Stimulated activated CD4-positive, alpha-beta T cell treated with anti-CD3 and anti-CD28 coated beads, Interleukin-4, amount 100 ng/mL, for 1 hour (primary cell): ENCODE measurements at places on chromosomes 2 and 18.

GRCh38 chr18:71665131-71665530, 879.0 kb downstream of the CBLN2 start:
- DNase-seq = no peak

DNA sequence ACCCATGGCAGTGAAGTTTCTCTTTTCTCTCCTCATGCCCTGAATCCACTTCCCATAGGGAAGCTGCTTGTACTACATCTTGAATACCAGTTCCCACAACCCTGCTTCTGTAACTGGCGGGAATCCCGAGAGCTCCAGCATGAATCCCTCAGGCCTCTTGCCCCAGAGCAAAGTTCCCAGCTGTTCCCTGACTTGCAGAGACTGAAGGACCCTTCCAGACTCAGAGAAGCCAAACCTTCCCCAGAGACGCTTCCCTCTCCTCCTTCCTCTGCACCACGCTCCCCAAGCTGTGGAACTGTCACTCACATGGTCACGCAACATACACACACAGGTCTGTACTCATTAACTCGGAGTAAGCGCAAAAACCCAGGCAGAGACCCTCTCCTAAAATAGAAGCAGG, 26.4 kb downstream of the TRAPPC12 start:
- DNase-seq = no peak

- DNase-seq = no peak
Observed at GRCh38 chr18:48646976-48647375, 108.1 kb downstream of the CTIF start.

DNA sequence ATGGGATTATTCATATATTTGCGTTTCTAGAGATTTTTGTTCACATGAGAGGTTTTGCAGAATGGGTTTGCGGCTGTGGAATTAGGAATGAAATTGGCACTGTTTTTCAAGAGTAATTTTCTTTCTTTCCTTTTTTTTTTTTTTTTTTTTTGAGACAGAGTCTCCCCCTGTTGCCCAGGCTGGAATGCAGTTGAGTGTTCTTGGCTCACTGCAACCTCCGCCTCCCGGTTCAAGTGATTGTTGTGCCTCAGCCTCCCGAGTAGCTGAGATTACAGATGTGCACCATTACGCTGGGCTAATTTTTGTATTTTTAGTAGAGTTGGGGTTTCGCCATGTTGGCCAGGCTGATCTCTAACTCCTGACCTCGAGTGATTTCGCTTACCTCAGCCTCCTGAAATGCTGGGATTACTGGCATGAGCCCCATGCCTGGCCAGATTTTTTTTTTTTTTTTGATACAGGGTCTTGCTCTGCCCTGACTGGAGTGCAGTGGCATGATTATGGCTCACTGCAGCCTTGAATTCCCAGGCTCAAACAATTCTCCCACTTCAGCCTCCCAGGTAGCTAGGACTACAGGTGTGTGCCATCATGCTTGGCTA, 65.3 kb downstream of the MIB1 start:
- DNase-seq = no peak

GRCh38 chr2:72864500-72864899, 22.7 kb upstream of the SPR start:
- DNase-seq = peak; percentile 21

DNA sequence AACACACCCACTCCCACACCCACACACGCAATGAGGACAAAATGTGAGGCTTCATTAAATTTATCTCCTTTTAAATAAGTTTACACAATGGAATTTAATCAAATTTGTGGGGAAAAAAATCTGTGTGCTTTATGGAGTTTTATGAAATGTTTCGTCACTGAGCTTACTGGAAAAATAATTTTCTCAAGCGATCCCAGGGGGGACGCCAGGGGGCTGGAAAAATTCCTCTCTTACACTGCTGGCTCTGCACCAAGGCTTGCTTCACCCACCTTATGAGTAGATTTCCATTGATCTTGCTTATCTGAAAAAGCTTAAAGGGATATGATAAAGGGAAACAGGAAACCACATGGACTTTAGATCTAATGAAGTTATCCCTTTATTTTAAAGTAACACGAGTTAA, 95.5 kb downstream of the CABYR start:
- DNase-seq = no peak

GRCh38 chr2:17317439-17317976, 200.7 kb downstream of the RAD51AP2 start:
- no peak for DNase-seq

- no peak for DNase-seq
Observed at GRCh38 chr2:36367895-36368353, 12.3 kb downstream of the CRIM1 start.

DNA sequence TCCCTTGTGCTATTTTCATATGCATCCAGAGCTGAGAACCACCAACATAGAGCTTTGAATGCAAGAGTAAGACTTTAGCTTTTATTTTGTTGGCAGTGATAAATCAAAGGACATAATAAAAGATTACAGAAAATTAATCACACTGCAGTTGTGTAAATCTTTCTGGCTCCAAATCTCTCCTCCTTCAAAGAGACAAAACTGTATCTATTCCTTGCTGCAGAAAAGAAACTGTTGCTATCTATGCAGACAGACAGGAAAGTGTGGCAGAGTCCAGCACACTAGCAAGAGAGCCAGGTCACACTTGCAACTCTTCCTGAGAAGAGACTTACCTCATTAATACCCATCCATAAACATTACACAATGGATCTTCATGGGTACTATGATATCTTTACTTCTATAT, 57.5 kb downstream of the DTNB start:
- DNase-seq = no peak

GRCh38 chr2:73886357-73886756, 6.5 kb upstream of the ACTG2 start:
- peak; percentile 13 for DNase-seq

GRCh38 chr2:159713631-159714246, 1.4 kb downstream of the MARCHF7 start:
- DNase-seq = no peak

- no peak for DNase-seq
Observed at GRCh38 chr2:187819624-187820023, 265.4 kb upstream of the TFPI start.

- no peak for DNase-seq
Observed at GRCh38 chr2:224042191-224042696, 3.2 kb upstream of the SERPINE2 start.

DNA sequence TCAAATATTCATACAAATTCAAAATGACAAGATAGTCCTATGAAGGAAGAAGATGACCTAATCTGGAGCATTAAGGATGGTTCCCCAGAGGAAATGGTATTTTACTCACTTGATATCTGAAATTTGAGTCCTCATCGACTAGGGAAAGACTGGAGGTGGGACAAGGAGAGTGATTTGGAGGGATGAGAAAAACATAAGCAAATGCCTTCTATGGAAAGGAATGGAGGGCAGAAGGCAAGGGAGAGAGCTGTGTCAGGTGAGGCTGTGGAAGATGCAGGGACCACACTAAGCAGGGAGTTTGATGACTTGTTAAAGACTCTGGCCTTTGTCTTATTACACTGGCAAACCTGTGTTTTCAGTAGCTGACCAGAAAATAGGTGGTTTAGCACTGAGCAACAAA, 38.4 kb downstream of the CALCRL start:
- DNase-seq = no peak

DNA sequence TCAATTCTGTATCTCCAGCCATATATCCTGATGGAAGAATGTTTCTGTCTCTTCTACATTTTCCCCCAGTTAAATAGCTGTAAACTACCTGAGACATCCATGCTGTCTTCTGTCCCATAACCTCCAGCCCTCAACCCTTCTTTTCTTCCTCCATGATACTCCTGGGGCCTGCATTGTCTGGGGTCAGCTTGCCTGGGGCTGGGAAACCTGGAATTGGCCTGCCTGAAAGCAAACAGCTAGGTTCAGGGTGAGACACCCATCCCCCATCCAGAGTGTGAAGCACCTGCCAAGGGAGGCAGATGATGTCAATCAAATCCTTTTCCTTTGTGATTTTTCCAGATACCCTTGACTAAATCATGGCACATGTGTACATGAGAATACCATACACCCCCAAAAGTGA, 313.7 kb upstream of the MGAT5 start:
- no peak for DNase-seq

DNA sequence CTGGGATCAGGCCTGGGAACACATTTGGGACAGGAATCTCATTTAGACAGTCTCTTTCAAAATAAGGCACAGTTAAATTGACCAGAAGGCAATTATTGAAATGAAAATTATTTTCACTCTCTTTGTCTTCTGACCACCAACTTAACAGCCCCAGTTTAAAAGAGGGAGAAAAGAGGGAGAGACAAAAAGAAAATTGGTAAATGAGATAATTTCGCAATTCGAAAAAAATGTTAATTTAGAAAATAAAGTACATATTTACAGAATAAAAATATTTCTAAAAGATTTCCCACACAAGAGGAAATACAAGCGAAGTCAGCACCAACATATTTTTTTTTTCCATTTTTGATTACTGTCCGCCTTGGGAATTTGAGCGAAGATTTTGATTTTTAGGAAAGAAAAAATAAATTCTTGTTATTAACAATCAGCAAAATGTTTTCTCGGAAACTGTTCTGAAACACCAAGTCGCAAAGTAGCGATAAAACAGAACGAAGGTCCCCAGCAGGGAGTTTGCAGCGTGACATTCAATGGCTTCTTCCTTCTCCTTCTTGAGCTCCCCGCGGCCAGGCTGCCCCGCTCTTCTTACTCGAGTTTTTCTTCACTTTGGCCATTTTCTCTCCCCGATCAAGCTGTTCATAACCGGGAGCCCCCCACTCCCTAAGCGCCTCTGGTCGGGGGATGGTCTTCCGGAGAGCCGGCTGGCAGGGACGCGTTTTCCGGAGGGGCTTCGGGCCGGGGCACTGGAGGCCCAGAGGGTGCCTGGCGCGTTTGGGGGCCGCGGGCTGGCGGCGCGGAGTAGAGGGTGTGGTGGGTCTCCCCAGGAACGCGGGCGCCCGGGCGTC, 5.0 kb downstream of the SP9 start:
- DNase-seq = no peak

GRCh38 chr2:53508667-53509066, 258.9 kb upstream of the CHAC2 start:
- no peak for DNase-seq

- DNase-seq = peak; percentile 4
Observed at GRCh38 chr2:227163998-227164762, at the start of the genes COL4A3 and COL4A4. Gene COL4A3 (plus strand): TSS chr2:227164624. CDS start chr2:227164727, 103 bp downstream. Gene COL4A4 (minus strand): TSS chr2:227164205. CDS start chr2:227147483, 16,722 bp downstream.

- DNase-seq = no peak
Observed at GRCh38 chr2:179331061-179331460, 66.4 kb upstream of the SESTD1 start.

GRCh38 chr2:198928026-198928425, 529.7 kb downstream of the SATB2 start:
- DNase-seq = no peak

GRCh38 chr2:112481528-112482233, at the start of gene TTL:
Gene TTL (plus strand): TSS chr2:112482156. CDS start chr2:112482345, 189 bp downstream.
- DNase-seq = peak; percentile 87

DNA sequence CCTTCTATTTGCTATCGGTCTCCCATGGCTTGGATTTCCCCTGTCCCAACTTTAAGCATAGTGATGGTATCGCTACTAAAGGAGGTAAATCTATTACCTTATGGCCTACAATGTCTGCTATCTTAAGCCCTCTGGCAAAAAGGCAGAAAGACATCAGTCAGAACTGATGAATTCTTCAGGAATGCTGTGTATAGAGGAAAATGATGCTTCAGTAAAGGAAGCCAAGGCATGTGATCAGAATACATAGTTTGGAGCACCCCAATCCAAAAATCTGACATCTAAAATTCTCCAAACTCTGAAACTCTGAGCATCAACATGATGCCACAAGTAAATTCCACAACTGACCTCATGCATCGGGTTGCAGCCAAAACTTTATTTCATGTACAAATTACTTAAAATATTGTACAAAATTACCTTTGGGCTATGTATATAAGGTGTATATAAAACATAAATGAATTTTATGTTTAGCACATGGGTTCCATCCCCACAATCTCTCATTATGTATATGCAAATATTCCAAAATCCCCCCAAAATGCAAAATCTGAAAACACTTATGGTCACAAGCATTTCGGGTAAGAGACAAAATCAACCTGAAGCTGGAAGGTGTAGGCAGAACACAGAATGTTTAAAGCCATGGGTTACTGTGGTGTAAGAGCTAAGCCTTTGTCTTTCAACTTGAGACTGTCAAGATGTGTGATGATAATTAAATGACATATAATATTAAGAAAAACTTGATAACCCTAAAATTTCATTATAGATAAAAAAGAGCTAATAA, 66.2 kb downstream of the CUL3 start:
- DNase-seq = no peak

- no peak for DNase-seq
Observed at GRCh38 chr18:73717570-73717969, 430.1 kb downstream of the FBXO15 start.

DNA sequence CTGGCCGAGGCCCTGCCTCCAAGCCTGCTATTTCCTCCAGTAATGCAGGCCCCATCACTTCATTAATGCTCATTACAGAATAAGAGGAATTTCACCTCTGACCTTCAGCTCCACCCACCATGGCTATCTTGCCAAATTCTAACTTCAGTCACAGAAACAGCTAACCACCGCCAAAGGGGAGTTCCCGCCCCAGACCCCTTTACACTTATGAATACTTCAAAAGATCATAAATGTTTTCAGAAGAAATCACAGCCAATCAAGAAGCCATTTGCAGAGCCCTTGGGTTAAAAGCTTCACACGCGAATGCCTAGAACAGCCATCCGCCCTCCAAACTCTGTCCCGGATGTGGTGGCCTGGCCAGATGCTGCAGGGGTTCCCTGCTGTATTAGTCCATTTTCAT, 73.8 kb upstream of the TWIST2 start:
- no peak for DNase-seq

GRCh38 chr2:44001716-44002115, 5.9 kb upstream of the LRPPRC start:
- no peak for DNase-seq

DNA sequence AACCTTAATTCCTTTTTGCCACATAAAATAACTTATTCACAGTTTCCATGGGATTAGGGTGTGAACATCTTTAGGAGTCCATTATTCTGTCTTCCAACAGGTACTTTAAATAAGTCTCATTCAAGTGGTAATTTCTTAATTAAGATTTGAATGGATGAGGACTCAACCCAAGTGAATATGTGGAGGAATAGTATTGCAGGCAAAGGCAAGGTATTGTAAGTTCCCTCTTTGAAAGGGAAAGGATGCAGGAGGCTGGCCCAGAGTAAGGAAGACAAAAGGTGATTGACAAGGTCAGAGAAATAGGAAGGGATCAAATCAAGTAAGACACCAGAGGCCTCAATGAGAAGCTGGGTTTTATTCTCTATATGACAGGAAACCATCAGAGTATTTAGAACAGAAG, 238.2 kb upstream of the RBMS1 start:
- DNase-seq = no peak

GRCh38 chr2:172817411-172817810, 81.8 kb downstream of the RAPGEF4 start:
- no peak for DNase-seq

- DNase-seq = no peak
Observed at GRCh38 chr2:189454009-189454408, 12.7 kb downstream of the WDR75 start.

DNA sequence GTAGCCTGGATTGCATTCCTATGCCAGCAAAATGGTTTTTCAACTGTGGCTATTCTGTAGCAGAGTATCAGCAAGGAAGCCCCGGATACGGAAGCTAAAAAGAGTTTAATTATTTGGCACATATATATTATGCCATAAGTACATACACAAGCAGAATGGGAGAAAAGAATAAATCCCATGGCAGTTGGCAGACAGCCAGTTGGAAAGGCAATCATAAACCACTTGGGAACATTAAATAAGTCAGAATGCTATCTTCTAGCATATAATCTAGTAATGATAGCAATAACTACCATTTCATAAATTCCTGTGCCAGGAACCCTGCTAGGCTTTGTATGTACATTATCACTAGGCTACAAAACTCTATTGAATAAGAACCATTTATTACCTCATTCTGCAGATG, 26.0 kb downstream of the GALNT5 start:
- no peak for DNase-seq

- DNase-seq = no peak
Observed at GRCh38 chr2:226728996-226729395, 70.6 kb downstream of the IRS1 start.
